ENCODE measurements at places on chromosomes 6 and 20.

- no peak for DNase-seq
Measured at GRCh38 chr6:79280756-79281155, 46.3 kb upstream of the HMGN3 start.

GRCh38 chr6:126064748-126065401 is 78.5 kb downstream of the TRMT11 start:
- DNase-seq = no peak

DNA sequence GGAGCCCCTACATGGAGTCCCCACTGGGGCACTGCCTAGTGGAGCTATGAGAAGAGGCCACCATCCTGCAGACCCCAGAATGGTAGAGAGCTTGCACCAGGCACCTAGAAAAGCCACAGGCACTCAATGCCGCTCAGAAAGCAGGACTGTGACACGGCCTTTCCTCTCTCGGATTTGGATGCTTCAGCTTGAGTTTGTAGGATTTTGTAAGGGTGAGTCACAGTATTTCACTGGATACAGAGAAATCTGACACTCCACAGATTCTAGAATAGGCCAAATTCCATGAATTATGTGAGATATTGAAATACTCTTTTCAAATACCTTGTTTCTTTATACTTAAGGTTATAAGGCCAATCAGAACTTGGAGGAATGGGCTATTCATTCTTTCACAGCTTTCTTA is 424.5 kb downstream of the HTR1B start:
- no peak for DNase-seq

DNA sequence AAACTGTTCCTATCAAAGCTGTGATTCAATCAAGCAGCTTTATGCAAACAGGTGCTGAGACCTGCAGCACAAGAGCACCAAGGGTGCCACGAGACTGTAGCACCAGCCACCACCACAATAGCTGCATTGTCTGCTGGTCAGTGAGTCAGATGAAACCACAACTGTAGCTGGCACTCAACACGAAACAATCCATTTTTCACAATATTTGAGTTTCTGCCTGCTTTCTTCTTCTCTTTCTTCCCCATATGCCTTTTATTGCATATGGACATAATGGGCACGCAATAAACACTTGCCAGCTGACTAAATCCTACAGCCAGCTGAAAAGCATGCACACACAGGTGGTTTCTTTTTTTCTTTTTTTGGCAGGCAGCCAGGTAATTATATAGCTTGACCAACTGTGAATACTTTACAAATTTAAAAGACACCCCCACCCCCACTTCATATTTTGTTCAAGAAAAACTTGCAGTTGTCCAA is 16.6 kb downstream of the SLC2A12 start:
- DNase-seq = no peak

GRCh38 chr20:48404598-48404997 is 423.2 kb downstream of the PREX1 start:
- DNase-seq = no peak

DNA sequence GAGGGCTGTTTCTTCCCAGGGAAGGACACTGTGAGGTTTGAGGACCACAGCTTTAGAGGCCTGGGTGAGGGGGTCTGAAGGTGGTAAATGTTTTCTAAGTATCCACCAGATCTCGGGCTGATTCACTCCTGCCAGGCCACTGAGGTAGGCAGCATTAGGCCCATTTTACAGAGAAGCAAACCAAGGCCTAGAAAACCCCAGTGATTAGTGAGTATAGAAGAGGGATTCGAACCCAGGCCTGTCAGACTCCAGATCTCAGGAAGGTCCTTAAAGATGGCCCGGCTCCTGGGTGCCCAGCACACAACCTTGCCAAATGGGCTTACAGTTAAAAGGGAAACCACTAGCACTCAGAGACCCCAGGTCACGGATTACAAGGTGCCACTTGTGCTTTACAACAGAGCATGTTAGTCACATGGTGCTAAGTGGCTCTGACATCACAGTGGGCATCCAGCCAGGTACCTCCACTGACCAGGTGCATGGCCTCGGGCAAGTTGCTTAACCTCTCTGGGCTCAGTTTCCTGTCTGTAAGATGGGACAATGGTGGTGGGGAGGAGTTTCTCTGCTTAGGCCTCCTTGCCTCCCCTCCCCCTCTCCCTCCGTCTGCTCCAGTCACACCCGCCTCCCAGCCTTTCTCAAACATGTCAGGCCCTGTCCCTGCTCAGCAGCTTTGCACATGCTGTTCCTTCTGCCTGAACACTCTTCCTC is 18.8 kb upstream of the SIRPA start:
- no peak for DNase-seq

DNA sequence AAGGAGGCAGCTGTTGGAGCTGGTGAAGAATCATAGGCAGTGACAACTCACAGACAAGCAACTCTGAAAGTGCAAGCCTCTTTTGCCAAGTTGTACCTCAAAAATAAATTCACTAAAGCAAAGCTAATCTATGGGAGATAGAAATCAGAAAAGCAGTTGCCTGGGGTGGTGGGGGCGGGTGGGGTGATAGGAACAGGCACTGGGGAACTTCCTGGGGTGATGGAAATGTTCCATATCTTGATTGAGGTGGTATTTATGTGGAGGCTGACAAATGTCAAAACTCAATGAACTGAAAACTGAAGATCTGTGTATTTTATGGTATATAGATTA is 52.4 kb downstream of the ATP9A start:
- no peak for DNase-seq

GRCh38 chr20:37385659-37386504 is 39.9 kb downstream of the SRC start:
- DNase-seq = no peak

DNA sequence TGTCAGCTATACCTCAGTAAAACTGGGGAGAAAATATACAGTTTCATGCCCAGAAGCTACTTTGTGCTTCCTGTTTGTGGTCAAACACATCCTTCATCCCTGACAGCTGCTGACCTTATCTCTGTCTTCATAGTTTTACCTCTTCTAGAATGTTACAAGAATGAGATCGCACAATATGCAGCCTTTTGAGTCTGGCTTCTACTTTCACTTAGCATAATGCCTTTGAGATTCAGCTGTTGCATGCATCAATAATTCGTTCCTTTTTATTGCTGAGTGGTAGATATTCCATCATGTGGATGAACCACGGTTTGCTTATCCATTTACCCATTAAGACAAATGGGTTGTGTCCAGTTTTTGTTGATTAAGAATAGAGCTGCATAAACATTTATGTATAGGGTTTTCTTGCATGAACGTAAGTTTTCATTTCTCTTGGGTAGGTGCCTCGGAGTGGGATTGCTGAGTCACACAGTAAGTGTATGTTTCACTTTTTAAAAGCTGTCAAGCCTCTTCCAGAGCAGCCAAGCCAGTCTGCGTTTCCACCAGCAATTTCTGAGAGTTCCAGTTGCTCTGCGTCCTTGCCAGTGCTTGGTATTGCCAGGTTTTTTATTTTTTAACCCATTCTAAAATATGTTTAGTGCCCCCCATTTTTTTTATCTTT is 86.6 kb upstream of the PAX1 start:
- DNase-seq = no peak

GRCh38 chr20:53981130-53981529 is 89.3 kb downstream of the BCAS1 start:
- DNase-seq = no peak

DNA sequence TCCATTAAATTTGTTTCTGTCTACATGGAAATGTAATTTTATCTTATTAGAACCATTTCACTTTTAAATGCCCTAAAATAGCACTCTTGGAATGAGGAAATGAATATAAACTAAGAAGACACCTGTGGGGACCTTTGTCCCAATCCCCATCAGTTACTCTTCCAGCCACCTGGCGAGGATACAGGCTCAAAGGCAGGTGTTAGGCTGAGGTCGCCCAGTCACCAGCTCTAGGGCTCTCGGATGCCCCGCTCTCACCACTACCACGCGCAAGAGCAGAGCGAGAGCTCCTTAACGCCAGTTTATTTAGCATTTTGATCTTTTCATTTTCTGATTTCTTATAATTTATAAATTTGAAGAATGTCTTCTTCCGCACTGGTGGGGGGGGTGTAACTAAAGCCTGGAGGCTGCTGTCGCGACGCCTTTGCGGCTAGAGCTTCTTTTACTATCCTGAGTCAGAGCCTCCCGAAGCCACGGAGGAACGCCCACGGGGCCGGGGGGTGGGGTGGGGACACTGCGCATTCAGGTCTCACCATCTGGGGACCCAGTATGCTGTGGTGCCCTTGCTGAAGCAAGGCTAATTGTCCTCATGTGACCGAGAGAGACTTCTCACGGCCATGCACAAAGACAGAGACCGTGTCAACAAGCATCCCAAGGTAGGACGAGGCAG is 38.7 kb upstream of the AFDN start:
- DNase-seq = no peak

DNA sequence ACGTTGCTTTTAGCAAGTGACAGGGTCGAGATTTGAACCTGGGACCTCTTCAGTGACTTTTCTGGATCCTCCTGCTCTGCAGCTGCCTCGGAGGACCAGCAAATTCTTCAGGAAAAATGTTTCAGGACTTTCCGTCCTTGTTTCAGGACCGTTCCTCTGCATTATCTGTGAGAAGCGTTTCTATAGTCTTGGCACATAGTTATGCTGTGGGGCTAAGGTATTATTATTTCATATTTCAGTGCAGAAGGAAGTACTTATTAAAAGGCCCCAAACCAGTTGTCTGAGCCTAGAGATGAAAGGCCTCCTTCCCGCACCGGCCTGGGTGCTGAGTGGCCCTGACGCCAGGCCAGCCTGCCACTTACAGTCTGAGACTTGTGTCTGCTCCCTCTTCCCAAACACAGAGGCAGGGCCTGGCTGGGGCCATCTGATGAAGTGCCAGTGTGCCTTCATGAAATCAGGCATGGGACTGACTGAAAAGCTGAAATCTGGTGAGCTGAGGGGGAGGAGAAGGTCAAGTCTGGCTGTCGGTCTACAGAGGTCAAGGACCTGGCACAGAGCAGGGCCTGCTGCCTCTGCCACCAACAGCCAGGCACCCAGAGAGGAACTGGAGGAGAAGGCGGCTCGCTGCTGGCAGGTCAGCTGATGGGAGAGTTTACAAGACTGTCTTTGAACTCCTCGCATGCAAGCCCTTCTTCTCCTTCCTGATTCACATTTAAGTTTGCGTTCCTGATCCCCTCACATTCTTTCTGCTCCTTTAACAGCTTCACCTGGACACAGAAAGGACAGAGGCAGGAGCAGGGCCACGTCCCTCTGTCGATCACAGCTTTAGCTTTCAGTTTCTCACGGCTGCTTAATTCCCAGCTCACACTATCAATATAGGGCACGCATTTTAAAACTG is 8.9 kb upstream of the QKI start:
- no peak for DNase-seq

- DNase-seq = peak; percentile 91
Measured at GRCh38 chr6:110511401-110511800, 35.0 kb upstream of the SLC22A16 start.

- no peak for DNase-seq
Measured at GRCh38 chr20:34222208-34222607, 19.0 kb upstream of the ASIP start.

Data from iPS DF 6.9 (cell line).